NCI-H524 treated with DMSO at 0.1 percent for 48 hours (cell line): ENCODE measurements at places on chromosomes 12 and 14.

DNA sequence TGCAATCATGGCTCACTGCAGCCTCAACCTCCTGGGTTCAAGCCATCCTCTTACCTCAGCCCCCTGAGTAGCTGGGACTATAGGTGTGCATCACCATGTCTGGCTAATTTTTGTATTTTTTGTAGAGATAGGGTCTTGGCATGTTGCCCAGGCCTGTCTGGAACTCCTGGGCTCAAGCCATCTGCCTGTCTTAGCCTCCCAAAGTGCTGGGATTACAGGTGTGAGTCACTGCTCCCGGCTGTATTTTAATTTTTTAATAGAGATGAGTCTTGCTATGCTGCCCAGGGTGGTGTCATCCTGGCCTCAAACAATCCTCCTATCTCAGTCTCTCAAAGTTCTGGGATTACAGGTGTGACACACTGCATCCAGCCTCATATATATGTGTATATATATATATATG lies 31.7 kb upstream of the GPRC5A start:
- DNase-seq: peak; percentile 8

- no peak for DNase-seq
Measured at GRCh38 chr12:131896811-131897270, 2.4 kb downstream of the ULK1 start.

DNA sequence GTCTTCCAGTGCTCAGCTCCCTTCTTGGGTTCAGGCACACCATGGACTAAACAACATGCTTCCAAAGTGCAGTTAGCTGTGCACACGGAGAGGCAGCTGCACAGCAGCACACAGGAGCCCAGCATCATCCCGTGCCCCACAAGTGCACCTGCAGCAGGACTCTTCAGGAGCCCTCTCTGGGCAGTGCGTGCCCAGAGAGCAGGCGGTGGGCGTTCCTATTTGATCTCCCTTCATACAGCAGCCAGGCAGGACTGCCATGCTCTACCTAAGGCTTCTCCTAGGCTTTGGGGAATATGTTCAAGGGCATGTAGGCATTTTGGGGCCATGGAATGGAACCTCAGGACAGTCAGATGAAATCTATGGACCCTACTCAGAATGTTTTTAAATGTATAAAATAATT lies 35.5 kb downstream of the ANO2 start:
- no peak for DNase-seq

DNA sequence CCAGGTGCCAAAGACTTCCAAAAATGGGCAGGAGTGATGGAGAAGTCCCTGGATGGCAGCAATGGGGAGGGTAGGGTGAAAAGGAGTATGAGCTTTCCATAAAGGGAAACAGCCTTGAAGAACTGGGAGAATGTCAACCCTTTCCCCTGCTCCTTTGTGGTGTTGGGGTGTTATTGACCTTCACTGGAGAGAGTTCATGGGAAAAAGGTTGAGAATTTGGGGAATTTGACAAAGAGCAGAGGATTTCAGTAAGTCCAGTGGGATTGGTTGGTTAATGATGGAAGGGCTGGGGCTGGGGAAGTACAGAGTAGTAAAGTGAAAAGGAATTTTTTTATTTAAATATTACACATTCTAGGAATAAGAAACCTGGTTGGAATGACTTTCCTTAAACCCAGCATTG lies 116.6 kb downstream of the ERC1 start:
- DNase-seq: no peak

DNA sequence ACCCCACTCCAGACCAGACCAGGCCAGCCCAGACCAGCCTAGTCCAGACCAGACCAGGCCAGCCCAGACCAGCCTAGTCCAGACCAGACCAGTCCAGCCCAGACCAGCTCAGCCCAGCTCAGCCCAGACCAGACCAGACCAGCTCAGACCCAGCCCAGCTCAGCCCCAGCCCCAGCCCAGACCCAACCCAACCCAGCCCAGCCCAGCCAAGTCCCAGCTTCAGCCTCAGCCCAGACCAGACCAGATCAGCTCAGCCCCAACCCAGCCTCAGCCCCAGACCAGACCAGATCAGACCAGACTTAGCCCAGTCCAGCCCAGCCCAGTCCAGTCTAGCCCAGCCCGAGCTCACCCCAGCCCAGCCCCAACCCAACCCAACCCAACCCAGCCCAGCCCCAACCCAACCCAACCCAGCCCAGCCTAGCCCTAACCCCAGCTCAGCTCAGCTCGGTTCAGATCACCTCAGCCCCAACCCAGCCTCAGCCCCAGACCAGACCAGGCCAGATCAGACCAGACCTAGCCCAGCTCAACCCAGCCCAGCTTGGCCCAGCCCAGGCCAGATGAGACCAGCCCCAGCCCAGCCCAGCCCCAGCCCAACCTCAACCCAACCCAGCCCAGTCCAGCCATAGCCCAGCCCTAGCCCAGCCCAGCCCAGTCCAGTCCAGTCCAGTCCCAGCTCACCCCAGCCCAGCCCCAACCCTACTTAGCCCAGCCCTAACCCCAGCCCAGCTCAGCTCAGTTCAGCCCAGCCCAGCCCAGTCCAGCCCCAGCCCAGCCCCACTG lies 204.7 kb downstream of the BCL11B start:
- DNase-seq: no peak

- peak; percentile 31 for DNase-seq
Measured at GRCh38 chr12:112381883-112382796, at the start of gene HECTD4. Gene HECTD4 (minus strand): TSS chr12:112382431. CDS start chr12:112382128, 303 bp downstream.

GRCh38 chr12:89468648-89469326 lies 55.8 kb downstream of the GALNT4 start:
- DNase-seq: no peak

GRCh38 chr12:82412246-82412645 lies 53.9 kb downstream of the METTL25 start:
- DNase-seq: no peak

DNA sequence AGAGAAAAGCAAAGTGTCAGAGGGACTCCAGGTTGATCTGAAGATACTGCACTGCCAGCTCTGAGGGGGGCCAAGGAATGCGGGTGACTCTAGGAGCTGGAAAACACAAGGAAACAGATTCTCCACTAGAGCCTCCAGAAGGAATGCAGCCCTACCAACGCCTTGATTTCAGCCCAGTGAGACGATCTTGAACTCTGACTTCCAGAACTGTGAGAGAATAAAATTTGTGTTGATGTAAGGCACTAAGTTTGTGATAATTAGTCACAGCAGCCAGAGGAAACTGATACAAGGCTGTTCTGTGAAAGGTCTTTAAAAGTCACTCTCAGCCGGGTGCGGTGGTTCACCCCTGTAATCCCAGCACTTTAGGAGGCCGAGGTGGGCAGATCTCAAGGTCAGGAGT lies 34.2 kb downstream of the CKAP4 start:
- no peak for DNase-seq

GRCh38 chr12:2640709-2641108 lies 154.1 kb upstream of the FKBP4 start:
- DNase-seq: no peak

GRCh38 chr14:50605766-50606165 lies 45.8 kb downstream of the ATL1 start:
- DNase-seq: no peak

DNA sequence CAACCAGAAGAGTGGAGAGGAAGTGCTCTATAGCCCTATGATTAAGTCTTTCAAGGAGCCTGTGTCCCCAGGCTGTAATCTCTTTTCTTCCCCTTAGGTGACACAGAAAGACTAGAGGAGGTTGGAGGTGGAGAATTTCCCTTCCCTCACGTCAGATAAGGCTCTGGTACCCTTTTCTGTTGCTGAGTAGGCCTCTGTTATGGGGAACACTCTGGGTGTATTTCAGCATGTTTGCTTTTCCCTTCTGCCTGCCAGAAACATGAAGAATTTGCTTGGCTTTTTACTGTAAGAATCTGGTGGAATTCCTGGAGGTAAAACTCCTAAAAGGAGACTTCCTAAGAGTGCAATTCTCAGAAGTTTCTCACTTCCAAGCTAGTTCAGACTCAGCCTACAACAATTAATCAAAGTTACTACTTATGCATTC lies 58.3 kb downstream of the SIX1 start:
- DNase-seq: no peak

DNA sequence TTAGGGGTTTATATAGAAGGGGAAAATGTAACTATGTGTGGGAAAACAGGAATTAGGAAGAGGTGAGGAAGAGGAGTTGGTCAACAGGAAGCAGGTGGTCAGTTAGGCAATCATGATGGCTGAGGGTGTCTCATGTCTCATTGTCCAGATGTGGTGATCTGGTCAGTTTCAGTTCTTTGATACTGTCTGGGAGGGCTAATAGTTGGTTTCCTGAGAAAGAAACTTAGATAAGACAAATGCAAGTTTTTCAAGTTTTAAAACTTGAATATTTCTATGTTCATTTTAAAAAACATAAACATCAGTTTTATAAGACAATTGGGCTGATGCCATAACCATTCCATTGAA lies 1121.8 kb upstream of the USP15 start:
- no peak for DNase-seq

DNA sequence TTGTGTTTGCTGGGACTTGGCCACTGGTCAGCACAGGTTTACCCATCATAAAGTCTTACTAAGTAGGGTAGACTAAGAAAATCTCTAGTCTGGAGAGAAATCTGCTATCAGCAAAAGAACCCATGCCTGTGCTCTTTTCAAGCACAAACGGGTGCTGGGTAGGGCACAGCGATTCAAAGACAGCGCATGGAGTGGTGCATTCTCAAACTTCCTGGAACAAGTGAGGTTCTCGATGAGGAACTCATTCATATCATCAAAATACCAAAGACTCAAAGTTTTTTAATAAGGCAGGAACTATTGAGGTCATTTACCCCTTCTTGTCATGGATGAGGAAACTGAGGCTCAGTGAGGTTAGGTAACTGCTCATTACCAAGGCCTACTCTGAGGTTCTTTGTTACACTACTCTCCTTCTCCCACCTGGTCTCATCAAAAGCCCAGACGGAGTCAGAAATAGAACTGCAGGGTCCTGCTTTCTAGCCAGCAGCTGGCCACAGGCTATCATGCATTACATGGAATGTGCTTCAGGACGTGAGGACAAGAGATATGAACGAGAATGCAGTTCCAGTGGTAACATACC lies 390.3 kb downstream of the ZFP36L1 start:
- DNase-seq: no peak

DNA sequence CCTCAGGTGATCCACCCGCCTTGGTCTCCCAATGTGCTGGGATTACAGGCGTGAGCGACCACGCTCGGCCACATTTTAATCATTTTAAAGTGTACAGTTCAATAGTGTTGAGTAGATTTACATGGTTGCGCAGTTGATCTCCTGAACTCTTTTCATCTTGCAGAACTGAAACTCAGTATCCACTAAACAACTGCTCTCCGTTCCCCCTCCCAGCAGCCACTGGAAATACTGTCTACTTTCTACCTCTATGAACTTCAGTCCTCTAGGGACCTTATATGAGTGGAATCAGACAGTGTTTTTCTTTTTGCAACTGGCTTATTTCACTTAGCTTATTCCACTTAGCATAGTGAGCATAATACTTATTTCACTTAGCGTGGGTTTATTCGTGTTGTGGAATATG lies 53.7 kb downstream of the KCTD10 start:
- DNase-seq: no peak

- no peak for DNase-seq
Measured at GRCh38 chr12:89492883-89493282, 31.7 kb downstream of the GALNT4 start.

DNA sequence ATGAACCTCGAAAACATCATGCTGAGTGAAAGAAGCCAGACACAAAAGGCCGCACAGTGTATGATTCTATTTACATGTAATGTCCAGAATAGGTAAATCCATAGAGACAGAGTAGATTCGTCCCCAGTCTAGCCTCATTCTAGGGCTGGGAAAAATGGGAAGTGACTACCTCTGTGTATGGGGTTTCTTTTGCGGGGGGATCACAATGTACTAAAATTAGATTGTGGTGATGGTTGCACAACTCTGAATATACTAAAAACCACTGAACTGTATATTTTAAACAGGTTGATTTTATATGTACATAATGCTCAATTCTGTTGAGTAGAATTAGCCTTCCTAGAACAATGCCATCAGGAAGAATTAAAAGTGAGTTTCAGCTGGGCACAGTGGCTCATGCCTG lies 6.3 kb upstream of the RILPL2 start:
- DNase-seq: no peak
